Kidney epithelial cell (primary cell): ENCODE measurements at places on chromosomes 13 and 19. TPM values are rescaled to one million over a fixed set of nuclear protein-coding genes. Genes with fewer than 3 reads are reported as not detected.

DNA sequence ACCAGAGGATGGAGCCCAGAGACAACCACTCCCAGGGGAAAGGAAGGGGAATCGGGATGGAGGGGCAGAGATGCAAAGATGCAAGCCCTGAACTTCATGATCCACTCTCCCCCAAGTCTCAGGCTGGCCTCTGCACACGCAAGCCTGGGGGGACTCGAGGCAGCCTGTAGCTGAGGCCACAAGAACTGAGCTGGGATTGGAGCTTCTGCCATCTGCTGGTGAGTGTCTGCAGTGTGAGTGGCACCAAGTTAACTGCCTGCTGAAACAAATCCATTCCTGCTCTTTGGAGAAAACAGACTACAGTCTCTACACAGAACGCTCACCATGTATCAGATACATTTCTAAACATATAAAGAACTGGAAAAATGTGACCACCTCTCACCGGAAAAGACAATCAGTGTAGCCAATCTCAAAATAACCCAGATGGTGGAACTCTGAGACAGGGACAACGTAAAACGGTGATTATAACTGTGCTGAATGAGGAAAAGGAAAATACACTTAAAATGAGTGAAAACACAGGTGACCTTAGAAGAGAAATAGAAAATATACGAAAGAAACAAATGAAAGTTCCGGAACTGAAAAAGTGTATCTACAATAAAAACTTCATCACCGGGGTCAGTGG, 62.1 kb downstream of the KLF2 start:
- DNase-seq = peak; percentile 14

DNA sequence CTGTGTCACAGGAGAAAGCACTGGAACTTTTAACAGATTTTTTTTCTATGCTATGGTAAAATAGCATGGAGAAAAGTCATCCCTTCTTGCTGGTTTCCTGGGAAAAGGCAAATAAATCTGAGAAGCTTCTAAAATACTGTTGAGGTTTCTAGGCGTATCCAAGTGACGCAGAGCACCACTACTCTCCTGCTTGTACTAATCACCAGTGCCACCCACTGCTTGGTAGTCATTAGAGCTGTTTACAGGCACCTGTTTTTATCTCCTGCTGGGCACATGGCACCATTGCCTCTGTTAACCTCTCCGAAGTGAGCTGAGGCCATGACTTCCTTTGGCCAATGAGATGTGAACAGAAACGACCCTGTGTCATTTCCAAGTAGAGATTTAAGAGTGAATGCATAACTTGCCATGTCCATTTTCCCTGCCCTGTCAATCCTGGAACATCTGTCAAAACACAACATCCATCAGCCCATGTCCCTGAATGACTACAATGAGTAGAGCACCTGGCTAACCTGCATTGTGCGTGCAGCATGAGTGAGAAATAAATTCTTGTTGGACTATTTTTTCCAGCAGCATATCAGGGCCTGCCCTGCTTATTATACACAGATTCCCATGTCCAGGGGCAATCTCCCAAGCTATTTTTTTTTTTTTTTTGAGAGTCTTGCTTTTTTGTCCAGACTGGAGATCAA, 17.3 kb upstream of the OXGR1 start:
- no peak for DNase-seq

DNA sequence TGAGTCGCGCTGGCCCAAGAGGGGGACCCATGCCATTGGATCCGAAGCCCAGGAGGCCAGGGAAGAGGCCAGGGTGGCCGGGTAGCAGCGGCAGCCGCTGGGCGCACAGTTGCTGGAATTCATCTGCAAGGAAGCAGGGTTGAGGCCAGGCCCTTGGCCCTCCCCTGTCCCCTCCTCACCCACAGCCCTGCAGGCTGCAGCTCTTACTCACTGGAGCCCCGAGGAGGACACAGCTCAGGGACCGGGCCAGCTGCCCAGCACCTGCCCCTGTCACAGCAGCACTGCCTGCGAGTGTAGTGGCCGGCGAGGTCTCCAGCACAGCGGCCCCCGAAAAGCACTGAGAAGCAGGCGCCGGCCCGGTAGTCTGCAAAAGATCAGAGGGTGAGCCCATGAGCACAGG, 11.2 kb downstream of the FBN3 start:
- DNase-seq = no peak

Gene GRK1
- not detected in 2 replicates for total RNA-seq

Gene RFPL4AL1
- total RNA-seq = not detected in 2 replicates

Gene HIF3A
- 0.42 and 0.75 TPM in 2 replicates for total RNA-seq

DNA sequence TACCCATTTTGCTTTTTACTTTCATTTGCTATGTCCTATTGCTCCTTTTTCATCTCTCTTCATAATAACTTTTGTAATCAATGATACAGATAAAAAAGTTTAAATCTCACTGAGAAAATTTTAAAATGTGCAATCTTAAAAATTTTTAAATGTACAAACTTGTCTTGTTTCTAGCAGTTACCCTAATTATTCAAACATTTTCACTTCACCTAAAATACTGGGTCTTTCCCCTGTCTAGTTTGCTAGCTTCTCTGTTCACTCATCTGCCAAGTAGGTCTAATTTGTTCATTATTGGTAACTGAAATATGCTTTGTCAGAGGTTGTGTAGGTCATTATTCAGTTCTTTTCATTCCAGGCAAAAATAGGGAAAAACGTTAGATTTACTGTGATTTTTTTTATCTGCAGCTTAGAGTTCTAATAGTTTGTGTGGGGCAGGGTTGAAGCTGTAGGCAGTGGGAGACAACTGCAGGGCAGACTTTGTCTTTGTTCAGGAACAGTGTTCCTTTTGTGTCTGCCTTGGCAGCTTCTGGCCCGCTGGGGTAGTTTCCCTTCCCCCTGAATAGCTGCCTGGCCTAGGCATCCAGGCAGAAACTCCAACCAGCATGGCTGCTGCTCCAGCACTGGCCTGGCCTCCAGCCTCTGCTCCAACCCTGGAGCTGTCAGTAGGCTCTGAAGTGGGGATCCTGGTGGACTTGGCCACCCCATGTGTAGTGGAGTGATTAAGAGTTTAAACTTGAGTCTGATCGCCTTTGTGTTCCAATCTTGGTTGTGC, 48.5 kb downstream of the WDFY2 start:
- no peak for DNase-seq

GRCh38 chr19:2150794-2151338, 500 bp downstream of the AP3D1 start:
- no peak for DNase-seq

Gene IGSF23
- total RNA-seq = 0.13 TPM in 1 of 2 replicates, not detected in the other

DNA sequence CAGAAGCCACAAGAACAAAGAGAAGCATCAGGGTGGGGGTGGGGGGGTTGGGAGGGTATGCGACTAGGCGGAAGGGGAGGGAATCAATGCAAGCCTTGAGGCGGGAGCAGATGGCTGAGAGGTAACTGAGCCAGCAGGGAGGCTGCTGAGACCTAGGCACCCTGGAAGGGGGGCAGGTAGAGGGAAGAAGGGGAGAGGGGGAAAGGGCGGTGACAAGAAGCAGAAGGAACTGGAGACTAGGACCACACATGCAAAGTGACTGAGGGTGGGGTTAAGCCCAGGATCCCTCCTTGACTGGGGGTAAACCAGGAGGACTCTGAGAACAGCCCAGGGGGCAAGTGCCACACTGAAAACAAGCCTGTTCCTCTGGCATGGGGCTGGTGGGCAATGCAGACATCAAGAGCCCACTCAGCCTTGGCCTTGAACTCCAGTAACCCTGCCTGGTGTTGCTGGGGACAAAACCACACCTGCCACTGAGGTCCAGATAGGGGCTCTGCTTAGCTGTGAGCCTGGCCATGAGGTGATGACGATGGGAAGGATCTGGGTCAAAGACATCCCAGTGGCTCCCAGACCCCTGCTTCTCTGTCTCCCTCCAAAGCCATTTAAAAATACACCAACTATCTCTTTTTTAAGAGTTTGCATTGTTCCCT, 20.3 kb downstream of the OPA3 start:
- no peak for DNase-seq

DNA sequence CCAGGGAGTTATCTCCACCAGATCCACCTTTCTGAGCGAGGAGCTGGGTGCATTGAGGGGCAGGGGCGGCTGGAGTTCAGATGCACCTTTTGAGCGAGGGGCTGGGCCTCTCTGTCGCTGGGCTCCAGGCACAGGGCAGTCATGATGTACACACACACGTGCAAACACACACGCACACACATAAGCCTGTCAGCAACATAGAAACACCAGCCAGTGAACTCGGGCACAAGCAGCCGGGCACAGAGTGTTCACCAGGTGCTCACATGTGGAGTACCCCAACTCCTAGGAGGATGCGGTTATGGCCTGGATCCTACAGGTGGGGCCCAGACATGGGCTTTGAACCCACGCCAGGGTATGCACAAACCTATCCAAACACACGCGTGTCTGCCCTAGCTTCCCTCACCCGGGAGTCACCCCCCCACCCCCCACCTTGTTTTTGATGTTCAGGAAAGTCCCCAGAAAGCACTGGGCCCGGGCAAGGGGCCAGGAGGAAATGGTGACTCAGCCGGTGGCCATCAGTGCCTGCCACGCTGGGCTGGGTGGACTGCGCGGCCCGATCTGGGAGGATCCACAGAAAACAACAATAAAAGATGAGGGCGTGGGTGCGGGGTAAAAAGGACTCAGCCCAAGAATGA, 13.3 kb downstream of the ARRDC2 start:
- DNase-seq = no peak

Gene ADAMTSL5
- 0.58 and 1.8 TPM in 2 replicates for total RNA-seq

Gene SLC5A5
- 0.13 TPM in 1 of 2 replicates, not detected in the other for total RNA-seq

Gene ZNF154
- total RNA-seq = 2.9 and 3.3 TPM in 2 replicates

DNA sequence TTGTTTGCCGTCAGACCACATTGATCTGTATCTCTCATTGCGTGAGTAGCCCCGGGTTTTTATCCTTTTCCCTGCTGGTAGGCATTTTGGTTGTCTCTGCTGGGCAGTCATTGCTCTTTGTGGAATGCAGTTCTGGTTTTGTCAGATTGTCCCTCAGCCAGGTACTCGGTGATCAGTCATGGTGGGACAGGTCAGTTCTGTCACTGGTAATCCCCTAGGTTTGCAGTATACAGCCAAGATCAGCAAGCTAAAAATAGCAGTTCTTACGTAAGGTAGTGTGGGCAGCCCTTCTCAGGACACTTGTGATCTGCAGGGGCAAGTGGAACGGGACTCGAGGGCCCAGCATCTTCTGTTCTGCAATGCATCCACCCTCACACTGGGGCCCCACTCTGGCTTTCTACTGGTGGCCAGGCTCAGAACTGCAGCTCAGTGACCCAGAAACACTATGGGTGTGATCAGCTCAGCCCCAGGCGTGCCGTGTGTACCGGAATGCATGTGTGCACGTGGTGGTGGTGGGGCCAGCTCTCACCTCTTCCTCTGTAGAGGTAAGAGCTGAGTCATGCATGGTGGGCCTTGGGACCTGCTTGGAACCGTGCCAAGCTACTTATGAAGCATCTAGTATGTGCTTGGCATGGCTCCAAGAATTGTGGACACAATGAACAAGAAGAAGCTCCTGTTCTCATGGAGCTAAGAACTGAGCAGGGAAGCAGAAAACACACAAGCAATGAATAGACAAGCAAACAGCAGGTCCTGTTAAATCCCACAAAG, 6.3 kb downstream of the PLEKHF1 start:
- DNase-seq = no peak

- no peak for DNase-seq
Observed at GRCh38 chr13:103009051-103009840, 57.0 kb downstream of the SLC10A2 start.

Gene ANGPTL8
- total RNA-seq = not detected in 2 replicates

DNA sequence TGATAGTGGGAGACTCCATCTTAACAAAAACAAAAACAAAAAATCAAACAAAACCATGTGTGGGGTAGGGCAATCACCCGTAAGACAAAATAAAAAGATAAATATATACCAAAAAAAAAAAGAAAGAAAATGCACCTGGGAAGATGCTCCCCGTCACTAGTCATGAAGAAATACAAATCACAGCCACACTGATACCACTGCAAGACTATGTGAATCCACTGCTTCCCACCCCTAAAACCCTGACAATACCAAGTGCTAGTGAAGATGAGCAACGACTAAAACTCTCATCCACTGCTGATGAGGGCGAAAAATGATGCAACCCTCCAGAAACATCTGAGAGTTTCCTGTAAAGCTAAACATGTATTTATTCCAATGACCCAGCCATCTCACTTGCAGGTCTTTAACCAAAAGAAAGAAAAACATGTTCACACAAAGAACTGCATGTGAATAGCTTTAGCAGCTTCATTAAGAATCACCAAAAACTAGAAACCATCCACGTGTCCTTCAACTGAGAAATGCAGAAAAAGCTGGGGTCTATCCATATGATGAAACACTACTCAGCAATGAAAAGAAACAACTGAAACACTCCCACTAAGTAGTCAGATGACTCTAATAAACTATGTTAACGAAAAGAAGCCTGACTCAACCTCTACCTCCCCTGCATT, 31.7 kb downstream of the BRD4 start:
- no peak for DNase-seq

DNA sequence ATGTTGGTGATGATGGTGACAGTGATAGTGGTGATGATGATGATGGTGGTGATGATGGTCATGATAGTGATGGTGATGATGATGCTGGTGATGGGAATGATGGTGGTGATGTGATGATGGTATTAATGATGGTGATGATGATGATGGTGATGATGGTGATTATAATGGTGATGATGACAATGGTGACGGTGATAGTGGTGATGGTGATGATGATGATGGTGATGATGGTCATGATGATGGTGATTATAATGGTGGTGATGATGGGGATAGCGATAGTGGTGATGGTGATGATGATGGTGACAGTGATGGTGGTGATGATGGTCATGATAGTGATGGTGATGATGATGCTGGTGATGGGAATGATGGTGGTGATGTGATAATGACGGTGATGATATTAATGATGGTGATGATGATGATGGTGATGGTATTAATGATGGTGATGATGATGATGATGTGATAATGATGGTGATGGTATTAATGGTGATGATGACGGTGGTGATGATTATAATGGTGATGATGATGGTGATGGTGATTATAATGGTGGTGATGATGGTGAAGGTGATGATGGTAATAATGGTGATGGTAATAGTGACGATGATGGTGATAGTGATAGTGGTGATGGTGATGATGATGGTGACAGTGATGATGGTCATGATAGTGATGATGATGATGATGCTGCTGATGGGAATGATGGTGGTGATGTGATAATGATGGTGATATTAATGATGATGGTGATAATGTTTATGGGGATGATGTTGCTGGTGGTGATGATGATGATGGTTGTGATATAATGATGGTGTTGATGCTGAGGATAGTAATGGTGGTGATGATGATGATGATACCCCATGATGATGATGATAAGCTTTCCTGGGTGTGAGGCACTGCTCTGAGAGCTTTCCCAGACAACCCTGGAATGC, 7.7 kb downstream of the C13orf46 start:
- no peak for DNase-seq

DNA sequence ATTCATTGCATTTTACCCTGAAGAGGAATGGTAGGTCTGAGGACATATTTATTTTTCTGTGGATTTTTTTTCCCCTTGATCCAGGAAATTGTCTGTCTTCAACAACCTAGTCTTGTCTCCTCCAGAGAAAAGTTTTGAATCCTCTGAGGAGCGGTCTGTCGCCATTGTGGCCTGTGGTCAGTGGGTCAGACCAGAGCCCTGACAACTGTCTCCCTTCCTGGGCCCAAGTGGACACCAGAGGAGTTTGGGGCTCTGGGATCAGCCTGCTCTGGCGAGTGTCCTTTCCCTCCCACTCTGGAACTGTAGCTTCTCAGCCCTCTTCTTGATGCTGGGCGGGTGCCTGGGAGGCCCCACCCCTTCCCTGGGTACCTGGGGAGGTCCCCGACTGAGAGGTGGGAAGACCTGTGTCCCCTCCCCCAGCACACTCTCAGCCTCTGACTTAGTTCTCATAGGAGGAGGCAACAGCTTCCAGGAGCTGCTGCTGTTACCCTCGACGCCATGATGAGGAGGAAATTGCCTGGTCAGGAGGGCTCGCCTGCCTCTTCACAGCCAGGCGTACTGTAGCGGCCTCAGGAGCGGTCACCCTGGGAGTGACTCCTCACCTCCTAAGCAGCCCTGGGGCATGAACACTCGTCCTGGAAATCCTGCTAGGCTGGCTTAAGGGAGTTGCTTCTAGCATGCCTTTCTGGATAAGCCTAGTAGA, 110.3 kb downstream of the GGACT start:
- no peak for DNase-seq
